ENCODE measurements at places on chromosomes 13 and 19.
A peak's percentile ranks its signal among the peaks of the same experiment; 100 is the strongest.

DNA sequence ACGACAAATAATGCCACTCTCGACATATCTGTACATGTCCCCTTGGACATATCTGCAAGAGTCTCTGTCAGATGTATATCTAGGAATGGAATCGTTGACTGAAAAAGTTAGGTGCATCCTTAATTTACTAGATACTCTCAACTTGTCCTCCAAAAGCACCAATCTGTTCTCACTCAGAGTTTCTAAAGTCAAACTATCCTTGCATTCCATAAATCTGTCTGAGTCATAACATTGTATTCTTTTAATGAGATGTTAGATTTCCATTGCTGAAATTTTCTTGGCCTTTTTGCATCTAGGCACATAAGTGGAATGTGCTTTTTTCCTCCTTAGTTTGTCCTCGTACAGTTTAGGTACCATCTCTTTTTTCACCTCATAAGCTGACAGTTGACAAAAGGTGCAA is 139.8 kb downstream of the PTPRS start:
- DNase-seq: no peak

DNA sequence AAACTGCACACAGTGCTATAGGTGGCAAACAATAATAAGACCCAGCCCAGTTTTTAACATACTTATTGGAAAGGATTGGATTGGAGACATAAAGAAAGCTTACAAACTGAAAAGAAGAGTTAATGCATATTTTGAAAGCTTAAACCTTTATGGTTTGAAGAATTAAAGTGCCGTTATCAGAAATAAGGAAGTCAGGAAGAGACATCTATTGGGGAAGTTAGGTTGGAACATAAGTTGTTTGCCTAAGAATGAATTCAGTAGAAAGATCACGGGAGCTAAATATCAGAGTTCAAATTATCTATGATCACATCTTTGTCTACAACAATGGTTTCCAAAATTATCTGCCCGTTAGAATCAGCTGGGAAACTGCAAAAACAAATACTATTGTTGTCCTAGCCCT is 767.9 kb downstream of the PCDH9 start:
- DNase-seq: no peak

DNA sequence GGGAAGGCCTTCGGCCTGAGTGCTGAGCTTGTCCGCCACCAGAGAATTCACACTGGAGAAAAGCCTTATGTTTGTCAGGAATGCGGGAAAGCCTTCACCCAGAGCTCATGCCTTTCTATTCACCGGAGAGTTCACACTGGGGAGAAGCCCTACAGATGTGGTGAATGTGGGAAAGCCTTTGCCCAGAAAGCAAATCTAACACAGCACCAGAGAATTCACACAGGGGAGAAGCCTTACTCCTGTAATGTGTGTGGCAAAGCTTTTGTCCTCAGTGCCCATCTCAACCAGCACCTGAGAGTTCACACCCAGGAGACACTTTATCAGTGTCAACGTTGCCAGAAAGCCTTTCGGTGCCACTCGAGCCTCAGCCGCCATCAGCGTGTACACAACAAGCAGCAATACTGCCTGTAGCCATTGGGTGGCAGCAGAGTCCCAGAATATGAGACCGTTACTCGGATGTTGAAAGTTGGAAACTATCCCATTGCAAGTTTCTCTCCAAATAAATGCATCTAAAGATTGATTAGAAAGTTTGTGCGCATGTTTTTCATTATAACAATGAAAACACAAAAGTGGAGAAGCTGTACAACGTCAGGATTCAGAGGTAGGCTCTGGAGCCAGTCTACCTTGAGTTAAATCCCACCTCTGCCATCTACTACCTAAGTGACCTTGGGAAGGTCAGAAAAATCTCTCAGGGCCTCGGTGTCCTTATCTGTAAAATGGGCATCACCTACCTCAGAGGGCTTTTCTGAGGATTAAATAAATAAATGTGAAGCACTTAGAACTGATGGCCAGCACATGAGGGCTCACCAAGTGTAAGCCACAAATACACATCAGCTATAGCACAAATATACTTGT is 21.1 kb downstream of the ZNF473 start:
- peak; percentile 12 for DNase-seq

GRCh38 chr19:39483141-39483540 is 2.5 kb downstream of the TIMM50 start:
- DNase-seq: no peak

- DNase-seq: no peak
Observed at GRCh38 chr19:3959766-3960131, 11.2 kb downstream of the DAPK3 start.

- DNase-seq: no peak
Observed at GRCh38 chr13:82412749-82413148, 1469.5 kb downstream of the SLITRK1 start.

DNA sequence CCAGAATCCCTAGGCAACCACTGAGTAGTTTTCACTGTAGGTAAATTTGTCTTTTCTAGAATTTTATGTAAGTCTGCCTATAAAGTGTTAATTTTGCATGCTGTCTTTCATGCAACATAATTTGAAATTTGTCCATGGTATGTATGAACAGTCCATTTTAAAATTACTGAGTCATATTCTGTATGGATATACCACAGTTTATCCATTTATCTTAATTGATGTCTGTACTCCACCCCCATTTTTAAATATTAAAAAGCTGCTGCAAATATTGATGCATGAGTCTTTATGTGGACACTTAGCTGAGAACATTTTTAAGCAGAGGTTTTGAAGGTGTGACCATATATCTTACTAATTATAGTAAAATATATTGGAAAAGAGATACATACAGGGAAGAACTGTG is 9.0 kb downstream of the ZNF134 start:
- DNase-seq: no peak

DNA sequence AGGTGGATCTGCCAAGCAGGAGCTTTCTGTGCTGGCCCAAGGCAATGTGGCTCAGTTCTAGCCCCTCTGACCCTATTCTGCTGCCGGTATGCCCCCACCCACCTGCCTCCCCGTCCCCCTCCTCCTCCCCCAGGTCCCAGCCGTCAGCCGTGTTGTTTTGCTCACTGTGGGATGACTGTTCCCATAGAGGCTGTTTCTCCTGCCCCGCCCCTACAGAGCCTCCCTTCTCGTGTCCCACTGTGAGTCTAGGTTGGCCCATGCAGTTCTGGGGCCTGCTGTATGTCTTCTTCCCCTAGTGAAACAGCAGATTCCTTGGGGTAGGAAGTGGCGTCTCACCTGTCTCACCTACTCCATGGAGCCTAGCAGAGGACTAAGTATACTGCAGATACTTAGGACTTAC is 48.8 kb downstream of the ATP11A start:
- DNase-seq: no peak

- DNase-seq: no peak
Observed at GRCh38 chr19:46885411-46885810, 24.6 kb downstream of the ARHGAP35 start.

- no peak for DNase-seq
Observed at GRCh38 chr13:31476266-31476665, 263.1 kb upstream of the RXFP2 start.

DNA sequence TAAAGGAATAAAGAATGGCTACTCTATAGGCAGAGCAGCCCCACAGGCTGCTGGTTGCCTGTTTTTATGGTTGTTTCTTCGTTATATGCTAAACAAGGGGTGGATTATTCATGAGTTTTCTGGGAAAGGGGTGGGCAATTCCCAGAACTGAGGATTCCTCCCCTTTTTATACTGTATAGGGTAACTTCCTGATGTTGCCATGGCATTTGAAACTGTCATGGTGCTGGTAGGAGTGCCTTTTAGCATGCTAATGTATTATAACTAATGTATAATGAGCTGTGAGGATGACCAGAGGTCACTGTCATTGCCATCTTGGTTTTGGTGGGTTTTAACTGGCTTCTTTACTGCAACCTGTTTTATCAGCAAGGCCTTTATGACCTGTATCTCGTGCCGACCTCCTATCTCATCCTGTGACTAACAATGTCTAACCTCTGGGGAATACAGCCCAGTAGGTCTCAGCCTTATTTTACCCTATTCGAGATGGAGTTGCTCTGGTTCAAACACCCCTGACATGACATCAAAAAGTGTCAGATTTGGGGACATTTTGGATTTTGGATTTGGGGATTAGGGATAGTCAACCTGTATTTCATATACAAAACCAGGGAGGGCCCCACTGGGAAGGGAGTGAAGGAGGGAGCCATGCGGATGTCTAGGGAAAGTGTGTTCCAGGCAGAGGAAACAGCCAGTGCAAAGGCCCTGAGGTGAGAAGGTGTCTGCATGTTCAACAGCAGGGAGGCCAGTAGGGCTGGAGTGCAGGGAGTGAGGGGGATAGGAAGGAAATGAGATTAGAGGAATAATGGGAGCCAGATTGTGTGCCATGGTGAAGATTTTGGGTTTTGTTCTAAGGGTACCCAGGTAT is 10.9 kb downstream of the FXYD5 start:
- DNase-seq: no peak

GRCh38 chr13:69296130-69296529 is 811.5 kb upstream of the ATXN8OS start:
- no peak for DNase-seq

DNA sequence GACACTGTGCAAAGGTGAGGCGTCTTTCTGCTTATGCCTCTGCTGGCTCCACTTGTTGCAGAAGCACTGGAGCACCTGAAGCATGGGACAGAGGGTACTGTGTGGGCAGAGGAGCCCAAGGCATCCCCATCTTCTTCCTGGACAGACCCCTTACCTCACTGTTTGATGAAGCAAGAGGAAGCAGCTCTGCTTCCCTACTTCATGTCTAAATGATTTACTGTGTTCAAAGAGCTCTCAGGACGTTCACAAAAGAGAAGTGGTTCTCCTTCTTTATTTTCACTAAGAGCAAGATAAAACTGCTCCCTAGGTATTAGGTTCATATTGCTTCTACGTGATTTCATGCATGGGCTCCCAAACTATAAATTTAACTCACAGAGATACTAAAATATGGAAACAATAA is 1635.4 kb upstream of the SLC10A2 start:
- DNase-seq: no peak

DNA sequence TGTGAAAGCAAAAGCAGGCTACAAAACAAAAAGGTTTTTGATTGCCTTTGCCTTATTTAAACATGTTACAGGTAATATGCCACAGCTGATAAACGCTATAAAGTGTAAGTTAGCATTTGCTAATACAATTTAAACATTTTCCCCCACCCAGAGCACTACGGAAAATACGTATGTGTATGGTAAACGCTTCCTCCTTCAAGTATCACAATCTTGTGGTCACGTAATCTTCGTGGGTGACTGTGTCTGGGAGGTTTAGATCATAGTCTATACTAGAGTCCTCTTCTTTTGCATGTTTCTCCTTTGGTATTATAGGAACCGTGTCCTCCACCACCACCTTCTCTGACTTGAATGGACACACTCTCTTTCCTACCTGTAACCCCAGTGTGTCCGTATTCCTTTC is 38.1 kb upstream of the POSTN start:
- DNase-seq: no peak

- no peak for DNase-seq
Observed at GRCh38 chr13:111166882-111167675, 52.0 kb downstream of the ARHGEF7 start.

- DNase-seq: no peak
Observed at GRCh38 chr19:5609881-5610448, 12.6 kb downstream of the SAFB2 start.

GRCh38 chr19:33111587-33111986 is 20.3 kb upstream of the WDR88 start:
- DNase-seq: no peak

- no peak for DNase-seq
Observed at GRCh38 chr13:40161351-40161810, 505.1 kb downstream of the FOXO1 start.

- DNase-seq: peak; percentile 43
Observed at GRCh38 chr19:1725100-1726064, 27.9 kb upstream of the ONECUT3 start.

- no peak for DNase-seq
Observed at GRCh38 chr13:104837756-104838155, 1697.7 kb downstream of the EFNB2 start.

GRCh38 chr19:46755077-46755852 is 9.0 kb upstream of the STRN4 start:
- DNase-seq: no peak

GRCh38 chr13:108377646-108378206 is 108.2 kb downstream of the TNFSF13B start:
- no peak for DNase-seq

DNA sequence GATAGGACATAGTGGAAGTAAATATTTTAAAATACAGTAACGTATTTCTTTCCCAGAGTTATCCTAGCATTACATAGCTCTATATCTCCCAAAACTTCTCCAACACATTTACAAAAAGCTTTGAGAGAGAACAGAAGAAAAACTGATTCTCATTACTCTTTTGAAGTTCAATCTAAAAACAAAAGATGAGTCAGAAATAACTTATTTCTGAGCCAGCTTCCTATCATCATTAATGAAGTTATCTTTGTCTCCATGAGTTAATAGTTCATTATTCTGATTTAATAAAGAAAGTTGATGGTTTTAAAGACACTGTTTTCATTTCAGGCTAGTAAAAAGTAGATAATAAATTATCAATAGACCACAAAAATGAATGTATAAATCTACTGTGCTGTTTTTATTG is 446.7 kb upstream of the SPRY2 start:
- DNase-seq: no peak

DNA sequence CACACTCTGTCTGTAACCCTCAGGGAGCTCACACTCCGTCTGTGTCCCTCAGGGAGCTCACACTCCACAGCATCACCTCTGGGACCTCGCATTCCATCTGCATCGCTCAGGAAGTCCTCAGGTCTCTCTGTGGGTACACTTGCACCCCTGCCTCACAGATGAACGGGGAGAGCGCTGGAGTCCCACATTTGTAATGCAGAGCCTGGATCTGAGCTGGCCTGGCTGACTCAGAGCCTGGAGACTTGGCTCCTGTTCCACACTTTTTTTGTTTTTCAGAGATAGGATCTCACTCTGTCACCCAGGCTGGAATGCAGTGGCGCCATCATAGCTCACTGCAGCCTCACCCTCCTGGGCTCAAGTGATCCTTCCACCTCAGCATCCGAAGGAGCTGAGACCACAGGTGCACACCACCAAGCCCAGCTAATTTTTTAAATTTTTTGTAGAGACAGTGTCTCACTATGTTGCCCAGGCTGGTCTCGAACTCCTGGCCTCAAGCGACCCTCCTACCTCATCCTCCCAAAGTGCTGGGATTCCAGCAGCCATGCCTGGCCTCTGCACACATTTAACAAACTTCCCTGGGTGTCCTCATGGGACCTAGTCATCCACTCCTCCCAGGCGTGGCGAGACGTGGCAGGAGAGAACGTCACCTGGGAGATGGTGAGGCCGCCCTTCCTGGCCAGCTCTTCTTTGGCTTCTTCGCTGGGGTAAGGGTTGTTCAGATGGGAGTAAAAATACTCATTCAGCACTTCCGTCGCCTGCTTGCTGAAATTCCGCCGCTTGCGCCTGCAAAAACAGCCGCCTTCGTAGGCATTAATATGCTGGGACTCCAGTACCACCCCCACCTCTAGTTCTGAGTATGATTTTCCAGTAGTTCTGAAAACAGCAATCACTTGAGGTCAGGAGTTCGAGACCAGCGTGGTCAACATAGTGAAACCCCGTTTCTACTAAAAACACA is 31.0 kb downstream of the CILP2 start:
- DNase-seq: no peak

- DNase-seq: peak; percentile 47
Observed at GRCh38 chr19:44657211-44657921, 13.7 kb downstream of the PVR start.
